Activated CD4-positive, alpha-beta T cell treated with anti-CD3 and anti-CD28 coated beads, Interleukin-2, amount 50 U/mL, for 4 hours (primary cell): ENCODE measurements at places on chromosomes 1 and 21.

GRCh38 chr21:31514598-31514997 lies 144.9 kb upstream of the SOD1 start:
- no peak for DNase-seq

DNA sequence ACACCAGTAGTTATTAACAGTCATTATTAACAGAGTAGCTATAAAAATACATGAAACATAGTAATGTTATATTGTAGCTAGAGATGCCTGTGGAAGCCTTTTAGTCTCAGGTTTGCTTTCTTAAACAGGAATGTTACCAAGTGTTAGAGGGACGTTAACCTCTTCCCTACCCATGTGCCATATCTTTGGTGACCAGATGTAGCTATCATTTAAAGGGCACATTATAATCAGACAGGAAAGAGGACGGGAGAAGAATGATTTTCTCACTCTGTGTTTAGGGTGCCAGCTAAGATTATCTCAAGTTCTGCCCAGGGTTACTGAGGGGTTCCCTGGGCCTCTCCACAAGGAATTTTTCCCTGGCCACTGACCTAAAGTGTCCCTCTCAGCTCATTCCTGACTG lies 20.9 kb upstream of the UBL4B start:
- no peak for DNase-seq

DNA sequence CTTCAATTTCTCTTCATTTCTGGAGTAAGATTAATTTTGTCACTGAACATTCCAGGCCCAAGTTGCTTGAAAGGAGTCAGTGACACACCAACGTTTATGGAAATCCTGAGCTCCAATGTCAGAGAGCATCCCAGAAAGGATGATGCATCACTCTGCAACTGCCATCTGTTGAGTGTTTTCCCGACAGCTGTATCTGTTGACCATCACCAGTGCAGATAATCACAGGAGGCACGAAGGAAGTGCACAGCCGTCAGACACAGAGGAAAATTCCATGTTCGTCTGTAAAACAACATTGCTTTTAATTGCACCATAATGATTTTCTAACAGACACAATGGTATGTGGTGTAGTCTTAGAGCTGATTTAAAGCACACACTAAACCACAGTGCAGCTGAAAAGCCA lies 376.7 kb upstream of the ADGRL2 start:
- DNase-seq = no peak

- no peak for DNase-seq
These were observed 5.0 kb downstream of the ADGRL2 start for GRCh38 chr1:81805537-81806431.

GRCh38 chr21:41018431-41018830 lies 149.5 kb upstream of the BACE2 start:
- DNase-seq = no peak

- DNase-seq = no peak
These were observed 250.5 kb upstream of the DUSP10 start for GRCh38 chr1:221992427-221992826.

- DNase-seq = no peak
These were observed 23.7 kb upstream of the COG2 start for GRCh38 chr1:230618537-230618936.

DNA sequence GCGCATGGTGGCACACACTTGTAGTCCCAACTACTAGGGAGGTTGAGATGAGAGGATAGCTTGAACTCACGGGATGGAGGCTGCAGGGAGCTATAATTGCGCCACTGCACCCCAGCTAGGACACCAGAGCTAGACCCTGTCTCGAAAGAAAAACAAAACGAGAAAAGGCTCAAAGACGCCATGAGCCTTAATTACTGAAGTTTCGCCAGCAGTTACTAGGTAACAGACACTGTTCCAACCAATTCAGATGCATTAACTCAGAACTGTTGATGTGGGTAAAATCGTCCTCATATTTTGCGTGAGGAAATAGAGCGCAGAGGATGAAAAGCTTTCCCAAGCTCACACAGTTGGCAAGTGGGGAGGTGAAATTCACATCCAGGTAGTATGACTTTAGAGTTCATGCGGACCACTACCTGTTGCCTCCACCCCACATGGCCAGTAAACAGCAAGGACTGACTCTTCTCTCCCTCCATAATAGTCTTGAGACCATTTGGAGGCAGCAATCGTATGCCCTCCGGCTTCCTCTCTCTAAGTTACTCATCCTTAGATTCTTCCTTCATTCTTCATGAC lies 40.1 kb downstream of the INAVA start:
- DNase-seq = no peak

DNA sequence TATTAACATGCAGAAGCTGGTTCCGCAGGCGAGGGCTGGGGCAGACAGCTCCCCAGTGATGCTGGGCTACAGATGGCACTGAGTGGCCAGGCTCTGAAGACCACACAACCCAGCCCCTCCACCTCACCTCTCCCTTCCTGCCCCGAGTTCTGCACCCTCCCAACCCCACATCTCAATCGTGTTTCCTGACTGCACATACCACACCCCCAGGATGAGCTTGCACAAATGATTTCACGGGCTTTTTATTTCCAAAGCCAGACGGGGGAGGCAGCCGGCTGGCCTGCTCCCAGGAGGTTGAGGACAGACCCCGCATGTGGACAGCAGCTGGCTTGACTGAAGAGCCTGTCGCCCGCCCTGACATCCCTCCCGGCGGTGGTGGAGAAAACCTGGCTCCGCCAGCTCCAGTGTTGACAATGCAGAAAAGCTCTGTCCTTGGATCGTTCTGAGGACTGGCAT lies 21.4 kb upstream of the ALDH4A1 start:
- DNase-seq = no peak

DNA sequence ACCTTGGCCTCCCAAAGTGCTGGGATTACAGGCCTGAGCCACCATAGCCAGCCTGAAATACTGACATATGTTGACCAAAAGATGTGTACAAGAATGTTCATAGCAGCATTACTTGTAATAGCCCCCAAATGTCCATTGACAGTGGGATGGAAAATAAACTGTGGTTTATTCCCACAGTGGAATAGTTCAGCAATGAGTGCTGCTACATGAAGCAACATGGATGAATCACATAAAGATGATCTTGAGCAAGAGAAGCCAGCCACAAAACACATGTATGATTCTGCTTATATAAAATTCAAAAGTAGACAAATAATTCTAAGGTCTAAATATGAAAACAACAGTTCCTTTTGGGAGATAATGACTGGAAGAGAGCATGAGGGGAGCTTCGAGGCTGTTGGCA lies 9.1 kb upstream of the CREG1 start:
- no peak for DNase-seq

DNA sequence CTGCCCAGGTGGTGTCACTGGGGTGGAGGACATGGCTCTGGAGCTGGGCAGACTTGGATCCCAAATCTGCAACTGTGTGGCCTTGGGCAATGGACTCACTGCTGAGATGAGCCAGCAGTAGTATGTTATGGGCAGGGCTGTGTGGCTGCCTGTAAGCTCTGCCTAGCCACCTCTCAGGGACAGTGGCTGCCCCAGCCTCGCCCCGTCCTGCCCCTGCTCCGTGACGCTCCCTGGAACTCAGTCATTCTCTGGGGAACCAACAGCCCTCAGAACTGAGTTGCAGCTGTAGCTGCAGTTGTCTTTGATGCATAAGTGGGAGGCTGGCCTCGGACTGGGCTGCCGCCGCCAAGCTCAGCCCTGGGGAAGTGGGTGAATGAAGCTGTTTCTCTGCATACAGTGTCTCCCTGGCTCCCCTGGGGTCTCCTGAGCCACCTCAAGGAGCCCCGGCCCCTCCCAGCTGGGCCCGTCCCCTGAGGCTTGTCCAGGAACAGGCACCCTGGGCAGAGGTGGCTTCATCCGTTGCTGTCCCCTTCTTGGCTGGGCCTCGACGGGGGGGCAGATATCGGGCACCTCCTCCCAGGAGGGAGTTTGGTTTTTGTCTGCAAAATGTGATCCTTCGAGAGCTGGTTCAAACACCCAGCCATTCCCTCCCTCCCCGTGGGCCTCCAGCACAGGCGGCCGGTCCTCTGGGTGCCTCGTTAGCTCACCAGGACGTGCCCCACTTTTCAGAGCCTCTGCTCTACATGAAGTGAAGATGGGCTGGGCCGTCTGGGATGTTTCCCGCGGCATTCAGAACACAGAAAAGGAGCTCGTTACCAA lies 26.2 kb upstream of the PLCH2 start:
- DNase-seq = no peak

DNA sequence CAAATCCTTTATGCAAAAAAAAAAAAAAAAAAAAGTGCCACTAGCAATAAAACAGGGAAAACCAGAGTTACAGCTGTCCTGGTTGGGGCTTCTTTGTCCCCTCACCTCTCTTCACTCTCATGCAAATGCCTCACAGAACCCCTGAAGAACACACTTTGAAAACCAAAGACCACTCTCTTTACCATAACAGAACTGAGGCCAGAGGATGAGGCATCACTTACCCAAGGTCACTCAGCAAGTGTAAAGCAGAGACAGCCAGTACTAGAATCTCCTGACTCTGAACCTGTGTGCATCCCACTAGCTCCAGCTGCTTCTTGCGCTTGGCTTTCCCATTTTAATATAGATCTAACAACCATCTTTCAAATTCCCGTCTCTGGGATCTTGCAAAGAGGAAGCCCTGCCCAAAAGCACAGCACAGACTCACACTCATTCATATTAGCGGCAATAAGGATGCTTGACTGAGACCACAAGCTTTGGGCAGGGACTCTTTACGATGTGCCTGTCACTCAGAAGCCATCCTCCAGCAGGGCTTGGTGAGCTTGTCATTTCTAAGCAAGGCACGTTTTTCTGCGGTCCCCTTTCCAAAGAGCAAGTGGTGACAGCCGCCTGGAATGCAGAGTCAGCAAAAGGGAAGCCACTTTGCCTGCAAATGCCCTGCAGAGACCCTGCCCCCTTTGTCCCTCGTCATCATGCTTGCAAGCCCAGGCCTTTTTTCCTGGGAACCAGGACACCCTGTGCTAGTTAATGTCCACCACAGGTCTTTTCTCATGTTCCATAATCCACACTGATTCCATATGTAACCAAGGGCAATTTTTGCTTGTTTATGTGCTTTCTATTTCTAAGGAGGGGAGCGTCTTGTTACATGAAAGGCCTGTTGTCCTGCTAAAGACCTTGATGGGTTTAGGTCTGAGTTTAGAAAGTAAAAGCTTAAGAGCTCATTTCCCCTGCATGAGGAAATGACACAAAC lies 76.5 kb upstream of the NFIA start:
- no peak for DNase-seq

- DNase-seq = no peak
These were observed 51.5 kb downstream of the PTPRF start for GRCh38 chr1:43582162-43582566.

DNA sequence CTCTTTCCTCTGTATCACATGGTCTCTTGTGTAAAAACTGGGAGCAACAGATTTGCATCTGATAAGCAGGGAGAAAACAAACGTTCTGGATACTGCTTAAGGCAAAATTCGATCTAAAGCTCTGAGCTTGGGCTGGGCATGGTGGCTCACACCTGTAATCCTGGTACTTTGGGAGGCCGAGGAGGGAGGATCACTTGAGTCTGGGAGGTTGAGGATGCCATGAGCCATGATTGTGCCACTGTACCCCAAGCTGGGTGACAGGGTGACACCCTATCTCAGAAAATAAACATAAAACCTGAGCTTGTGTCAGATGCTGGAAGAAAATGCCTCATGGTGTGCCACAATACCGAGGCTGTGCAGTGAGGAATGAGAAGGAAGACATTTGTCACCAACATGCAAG lies 73.9 kb downstream of the SCCPDH start:
- no peak for DNase-seq

DNA sequence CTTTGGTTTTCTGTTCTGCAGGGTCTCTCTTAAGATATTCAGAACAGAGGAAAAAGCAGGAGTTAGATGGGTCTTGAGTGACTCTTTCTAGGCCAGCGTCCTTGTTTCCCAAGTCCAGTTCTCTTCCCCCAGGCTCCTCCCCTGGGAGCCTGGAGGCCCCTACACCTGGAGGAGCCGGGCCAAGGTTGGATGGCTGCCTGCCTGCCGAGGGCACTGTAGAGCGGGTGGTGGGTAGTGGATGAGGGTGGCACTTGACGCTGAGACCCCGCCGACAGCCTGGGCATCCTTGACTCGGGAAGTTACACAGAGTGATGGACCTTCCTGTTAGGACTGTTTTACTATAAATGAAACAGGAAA lies 17.4 kb upstream of the KANK4 start:
- DNase-seq = no peak

GRCh38 chr1:7871136-7871535 lies 18.3 kb upstream of the UTS2 start:
- no peak for DNase-seq

GRCh38 chr21:27301220-27301619 lies 334.3 kb upstream of the ADAMTS5 start:
- DNase-seq = no peak

DNA sequence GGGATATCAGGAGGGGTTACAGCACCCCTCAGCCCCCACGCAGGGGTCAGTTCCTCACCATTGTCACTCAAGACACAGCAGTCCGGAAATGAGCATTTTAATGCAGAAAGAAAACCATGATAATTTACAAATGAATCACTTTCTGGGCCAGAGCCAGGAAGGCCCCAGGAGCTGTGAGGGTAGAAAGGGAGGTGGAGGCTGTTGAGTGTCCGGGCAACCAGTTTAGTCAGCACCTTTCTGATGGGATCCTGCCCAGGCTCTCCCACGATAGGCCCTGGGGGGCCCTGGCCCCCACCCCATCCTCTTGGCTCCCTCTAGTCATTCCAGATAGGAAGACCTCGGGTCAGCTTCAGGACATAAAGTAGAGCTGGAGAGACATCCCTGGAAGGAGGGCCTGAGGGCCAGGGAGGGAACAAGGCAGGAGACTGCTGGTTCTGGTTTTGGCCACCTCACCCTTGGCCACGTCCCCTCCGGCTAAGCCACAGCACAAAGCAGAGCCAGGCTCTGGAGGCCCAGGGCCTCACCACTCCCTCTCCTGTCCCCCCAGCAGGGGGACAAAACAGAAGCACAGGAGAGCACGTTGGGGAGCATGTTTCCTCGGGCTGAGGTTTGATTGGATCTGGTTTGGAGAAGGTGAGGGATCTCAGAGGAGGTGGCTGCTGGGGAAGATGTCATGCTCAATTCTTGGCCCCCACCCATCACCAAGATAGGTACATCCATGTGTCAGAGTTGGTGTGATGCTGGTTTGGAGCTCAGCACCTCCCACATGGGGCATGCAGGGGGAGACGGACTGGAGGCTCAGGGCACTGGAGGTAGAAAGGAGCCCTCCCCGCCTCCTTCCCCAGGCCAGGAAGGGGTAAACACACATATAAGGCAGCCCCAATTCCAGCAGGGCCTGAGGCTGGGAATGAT lies 20.6 kb downstream of the ETNK2 start:
- DNase-seq = no peak

GRCh38 chr1:150233359-150234308 lies 2.3 kb downstream of the ANP32E start:
- peak; percentile 71 for DNase-seq

DNA sequence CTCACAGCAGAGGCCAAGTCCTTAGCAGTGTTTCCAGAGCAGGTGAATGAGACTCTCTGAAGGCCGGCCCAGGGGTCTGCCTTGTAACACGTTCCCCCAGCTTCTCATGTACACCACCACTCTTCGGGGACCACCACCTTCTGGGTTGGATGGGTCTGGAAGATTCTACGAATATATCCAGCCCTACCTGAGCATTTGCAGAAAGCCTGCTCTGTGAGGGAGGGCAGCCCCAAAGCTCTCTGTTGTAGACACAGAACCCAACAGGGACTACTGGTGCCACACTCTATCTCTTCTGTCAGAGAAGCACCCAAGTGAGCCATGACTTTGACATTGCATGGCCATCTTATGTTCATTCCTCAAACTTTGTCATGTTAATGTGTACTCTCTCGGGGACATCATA lies 61.8 kb downstream of the CD247 start:
- DNase-seq = no peak
